ENCODE measurements at places on chromosomes 6 and 20.
A peak's percentile ranks its signal among the peaks of the same experiment; 100 is the strongest.

DNA sequence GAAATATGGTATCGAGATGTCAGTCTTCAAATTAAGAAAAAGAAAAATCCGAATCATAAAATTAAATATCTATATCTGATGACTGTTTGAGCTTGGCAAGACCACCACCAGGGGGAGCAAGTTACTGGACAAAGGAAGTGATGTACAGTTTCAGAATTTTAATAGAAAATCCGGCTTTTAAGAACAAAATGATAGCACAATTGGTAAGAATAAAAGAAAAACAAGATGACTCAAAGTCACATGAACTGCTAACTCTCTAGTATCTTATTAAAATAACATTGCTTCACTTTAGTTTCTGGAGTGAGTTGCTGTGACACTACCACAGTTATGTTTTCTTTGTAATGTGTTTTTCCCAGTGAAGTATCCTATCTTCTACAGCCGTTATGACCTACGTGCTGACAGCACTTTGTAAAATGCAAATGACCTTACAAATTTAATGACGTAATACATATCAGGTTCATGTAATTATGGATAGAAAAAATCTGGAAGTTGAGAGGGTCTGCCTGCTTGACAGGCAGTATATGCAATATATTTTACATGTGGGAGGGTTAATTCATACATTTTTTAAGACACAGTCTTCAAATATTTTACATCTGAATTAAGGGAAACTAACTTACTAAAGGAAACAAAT lies 405.3 kb upstream of the HS3ST5 start:
- DNase-seq: peak; percentile 74

DNA sequence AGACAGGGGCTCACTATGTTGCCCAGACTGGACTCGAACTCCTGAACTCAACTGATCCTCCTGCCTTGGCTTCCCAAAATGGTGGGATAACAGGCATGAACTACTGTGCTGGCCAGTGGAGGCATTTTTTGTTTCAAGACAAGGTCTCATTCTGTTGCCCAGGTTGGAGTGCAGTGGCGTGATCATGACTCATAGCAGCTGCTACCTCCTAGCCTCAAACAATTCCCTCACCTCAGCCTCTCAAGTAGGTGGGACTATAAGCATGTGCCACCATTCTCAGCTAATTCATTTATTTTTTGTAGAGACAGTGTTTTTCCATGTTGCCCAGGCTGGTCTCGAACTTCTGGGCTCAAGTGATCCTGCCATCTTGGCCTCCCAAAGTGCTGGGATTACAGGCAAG lies 17.2 kb downstream of the ENPP3 start:
- no peak for DNase-seq

- no peak for DNase-seq
Observed at GRCh38 chr20:63748934-63749270, 9.3 kb downstream of the SLC2A4RG start.

- no peak for DNase-seq
Observed at GRCh38 chr6:73308712-73309534, 45.2 kb downstream of the DPPA5 start.

DNA sequence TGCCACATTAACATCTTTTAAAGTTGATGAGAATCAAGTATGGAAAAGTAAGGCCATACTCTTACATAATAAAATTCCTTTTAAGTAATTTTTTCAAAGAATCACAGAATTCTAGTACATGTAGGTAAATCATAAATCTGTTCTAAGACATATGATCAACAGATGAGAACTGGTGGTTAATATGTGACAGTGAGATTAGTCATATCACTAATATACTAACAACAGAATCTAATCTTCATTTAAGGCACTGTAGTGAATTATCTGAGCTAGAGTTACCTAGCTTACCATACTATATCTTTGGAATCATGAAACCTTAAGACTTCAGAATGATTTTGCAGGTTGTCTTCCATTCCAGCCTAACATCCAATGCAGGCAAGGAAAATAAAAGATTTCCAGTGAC lies 11.6 kb downstream of the PLN start:
- no peak for DNase-seq

- DNase-seq: no peak
Observed at GRCh38 chr6:147117011-147117410, 87.2 kb upstream of the STXBP5 start.

- DNase-seq: no peak
Observed at GRCh38 chr20:47273591-47274235, 82.8 kb downstream of the ZMYND8 start.

DNA sequence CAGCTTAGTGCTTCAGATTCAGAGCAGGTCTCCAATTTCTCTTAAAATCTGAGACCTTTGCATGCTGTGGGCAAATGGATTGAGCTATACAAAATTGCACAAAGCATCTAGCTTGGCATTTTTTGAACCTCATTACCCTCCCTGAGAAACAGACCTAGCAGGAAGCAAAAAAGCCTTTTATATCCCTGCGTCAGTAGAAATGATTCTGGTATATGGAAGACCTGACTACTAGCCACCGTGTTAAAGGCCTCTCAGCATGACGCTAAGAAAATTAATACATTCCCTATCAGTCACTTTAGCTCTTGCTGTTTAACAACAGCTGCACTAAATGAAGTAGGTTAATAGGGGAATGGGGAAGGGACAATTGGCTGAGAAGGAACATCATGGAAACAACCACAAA lies 110.7 kb upstream of the SMLR1 start:
- DNase-seq: no peak

GRCh38 chr20:3080939-3081388 lies 3.6 kb downstream of the AVP start:
- DNase-seq: no peak

DNA sequence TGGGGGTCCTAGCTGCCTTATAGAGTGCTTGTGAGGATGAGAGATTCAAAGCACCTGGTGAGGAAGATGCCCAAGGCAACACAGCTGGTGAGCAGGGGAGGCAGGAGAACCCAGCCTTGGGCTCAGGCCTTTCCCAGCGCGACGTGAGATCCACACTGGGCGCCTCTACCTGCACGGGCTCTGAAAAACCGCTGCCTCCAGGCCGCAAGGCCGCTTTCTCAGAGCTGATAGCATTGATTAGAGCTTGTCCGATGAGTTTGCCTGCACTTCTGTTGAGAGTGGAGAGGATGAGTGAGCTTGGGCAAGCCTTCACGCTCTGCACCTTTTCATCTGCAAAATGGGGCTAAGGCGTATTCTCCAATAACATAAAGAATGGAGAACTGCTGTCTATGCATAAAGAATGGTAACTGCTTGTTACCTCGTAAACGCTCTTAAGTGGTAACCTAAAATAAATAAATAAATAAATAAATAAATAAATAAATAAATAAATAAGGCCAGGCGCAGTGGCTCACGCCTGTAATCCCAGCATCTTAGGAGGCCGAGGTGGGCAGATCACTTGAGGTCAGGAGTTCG lies 916 bp downstream of the PABPC1L start:
- DNase-seq: no peak

DNA sequence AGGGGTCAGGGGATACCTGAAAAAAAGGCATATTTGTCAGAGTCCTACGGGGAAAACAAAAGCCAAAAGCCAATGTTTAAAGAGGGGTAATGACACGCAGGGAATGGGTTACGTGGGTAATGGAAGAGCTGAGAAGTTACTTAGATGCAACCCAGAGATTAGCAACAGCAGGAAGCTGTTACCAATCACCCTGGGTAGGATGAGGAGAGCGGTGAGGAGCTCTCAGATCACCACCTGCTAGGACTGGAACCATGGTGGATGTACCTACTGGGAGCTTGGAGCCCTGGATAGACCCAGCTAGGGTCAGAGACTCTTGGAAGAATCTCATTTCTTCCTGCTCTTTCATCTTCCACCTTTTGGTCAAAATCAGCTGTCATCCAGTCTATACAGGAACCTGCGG lies 51.2 kb upstream of the RNF24 start:
- DNase-seq: no peak

- no peak for DNase-seq
Observed at GRCh38 chr6:147467886-147468285, 40.6 kb upstream of the SAMD5 start.

GRCh38 chr6:127813699-127814027 lies 87.2 kb downstream of the THEMIS start:
- no peak for DNase-seq
